Central memory CD4-positive, alpha-beta T cell (primary cell): ENCODE measurements at places on chromosomes 7 and 10.
A peak's percentile ranks its signal among the peaks of the same experiment; 100 is the strongest.

- no peak for DNase-seq
These were observed 25.7 kb upstream of the TRIM56 start for GRCh38 chr7:101059620-101059942.

- no peak for DNase-seq
These were observed 137.2 kb downstream of the NOC3L start for GRCh38 chr10:94225589-94225988.

DNA sequence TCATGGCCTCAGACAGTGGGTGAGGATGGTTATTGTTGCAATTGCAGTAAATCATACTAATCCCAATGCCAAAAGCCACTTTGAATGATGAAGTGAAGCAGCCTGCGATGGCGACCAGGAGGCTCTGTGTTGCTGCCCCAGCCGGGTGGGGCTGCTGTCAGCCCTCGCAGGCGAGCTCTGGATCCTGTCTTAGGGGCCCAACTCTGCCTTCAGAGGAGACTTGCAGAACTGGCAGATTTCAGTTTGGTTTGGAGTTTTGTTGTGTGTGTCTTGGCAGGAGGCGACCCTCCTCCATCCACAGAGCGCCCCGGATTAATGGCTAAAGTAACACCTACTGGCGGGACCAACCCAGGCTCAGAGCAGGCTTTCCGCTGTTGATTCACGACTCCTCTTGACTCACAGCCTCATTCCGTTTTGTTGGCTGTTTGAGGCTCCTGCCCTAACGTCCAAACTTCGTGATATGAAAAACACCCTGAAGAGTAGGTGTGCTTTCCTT lies 67.9 kb upstream of the BMPER start:
- DNase-seq = no peak

DNA sequence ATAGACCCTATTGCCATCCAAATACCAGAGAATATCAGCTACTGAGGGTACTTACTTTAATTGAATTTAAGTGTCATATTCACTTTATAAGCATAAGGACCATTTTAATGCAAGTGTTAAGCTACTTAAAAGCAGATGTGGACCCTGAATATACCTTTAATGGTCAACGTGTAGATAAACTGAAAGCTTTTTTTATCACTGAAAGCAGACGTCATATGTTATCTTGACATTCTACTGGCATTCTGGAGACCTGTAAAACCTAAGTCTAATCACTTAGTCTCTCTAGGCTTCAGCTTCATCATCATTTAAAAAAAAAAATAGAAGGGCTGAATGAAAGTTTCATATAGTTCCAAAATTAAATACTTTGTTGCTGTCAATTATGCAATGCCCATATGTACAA lies 116.5 kb downstream of the ELAPOR2 start:
- no peak for DNase-seq

GRCh38 chr10:75600833-75601232 lies 169.4 kb downstream of the LRMDA start:
- no peak for DNase-seq

GRCh38 chr7:25289518-25289917 lies 61.2 kb upstream of the NPVF start:
- DNase-seq = no peak

- no peak for DNase-seq
These were observed 138.0 kb downstream of the TACC2 start for GRCh38 chr10:122126763-122127659.

- DNase-seq = no peak
These were observed 16.6 kb downstream of the TAS2R40 start for GRCh38 chr7:143238289-143238980.

DNA sequence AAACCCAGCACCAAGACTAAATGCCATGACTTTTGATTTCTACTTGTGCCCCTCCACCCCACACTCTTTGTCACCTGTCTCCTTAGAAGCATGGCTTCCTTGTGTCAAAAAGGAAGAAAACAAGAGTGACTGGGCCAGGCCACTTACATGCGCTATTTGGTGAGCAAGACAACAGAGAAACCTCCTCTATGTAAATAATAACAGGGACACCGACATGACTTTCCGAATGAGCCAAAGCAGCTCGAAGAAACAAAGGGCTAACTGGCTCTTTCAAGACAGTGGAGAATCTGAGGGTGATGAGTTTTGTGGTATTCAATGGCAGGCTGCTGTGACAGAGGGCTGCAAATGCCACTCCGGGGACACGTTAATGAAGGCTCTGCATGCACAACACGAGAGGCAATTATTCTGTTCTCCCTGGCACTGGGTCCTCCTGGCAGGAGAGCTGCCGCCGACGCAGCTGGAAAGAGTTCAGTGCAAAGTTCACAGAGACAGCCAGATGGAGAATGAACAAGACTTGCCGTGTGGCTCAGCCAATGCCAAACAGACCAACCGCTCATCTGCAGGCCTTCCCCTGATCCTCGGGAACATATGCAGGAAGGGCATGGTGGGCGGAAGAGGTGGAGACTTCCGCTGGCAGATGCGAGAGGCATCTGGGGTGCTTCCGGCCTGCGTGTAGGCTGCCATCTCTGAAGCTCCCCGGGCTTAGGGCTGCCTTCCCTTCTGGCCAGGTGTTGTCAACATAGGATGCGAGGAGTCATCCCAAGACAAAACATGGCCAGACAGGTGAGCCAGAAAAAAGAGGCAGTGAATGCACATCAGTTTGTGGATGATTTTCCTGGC lies 59.1 kb upstream of the SMNDC1 start:
- DNase-seq = peak; percentile 42

DNA sequence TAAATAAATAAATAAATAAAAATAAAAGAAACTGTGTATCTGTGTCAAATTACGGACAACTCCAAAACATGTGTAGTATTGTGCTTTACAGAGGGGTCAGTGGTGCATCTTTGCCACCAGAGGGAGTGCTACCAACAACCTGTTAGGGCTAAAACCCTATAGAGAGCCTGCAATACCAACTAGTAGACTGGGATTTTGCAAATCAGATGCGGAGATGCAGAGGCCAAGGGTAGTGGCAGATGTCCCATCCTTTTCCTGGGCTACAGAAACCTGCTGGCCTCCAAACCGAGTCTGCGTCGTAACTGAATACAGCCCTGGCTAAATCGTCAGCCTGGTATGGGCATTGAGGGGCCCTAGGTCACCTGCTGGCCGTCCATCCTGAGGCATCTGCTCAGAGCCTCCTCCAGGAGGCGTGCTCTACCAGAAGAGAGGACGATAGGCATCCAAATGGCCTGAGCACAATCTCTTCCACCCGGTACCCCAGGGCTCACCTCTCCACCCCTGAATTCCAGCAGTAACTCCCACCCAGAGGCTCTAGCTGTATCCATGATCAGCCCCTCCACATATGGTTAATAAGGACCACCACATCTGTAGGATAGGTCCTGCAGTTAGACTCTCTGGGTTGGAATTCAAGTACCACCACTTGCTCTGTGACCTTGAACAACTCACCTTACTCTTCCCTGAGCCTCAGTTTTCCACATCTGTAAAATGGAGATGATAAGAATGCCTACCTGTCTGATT lies 6.2 kb upstream of the RRP12 start:
- DNase-seq = peak; percentile 76

GRCh38 chr10:129483430-129484010 lies 16.5 kb downstream of the MGMT start:
- no peak for DNase-seq

GRCh38 chr10:44865289-44865671 lies 45.9 kb upstream of the TMEM72 start:
- DNase-seq = no peak

DNA sequence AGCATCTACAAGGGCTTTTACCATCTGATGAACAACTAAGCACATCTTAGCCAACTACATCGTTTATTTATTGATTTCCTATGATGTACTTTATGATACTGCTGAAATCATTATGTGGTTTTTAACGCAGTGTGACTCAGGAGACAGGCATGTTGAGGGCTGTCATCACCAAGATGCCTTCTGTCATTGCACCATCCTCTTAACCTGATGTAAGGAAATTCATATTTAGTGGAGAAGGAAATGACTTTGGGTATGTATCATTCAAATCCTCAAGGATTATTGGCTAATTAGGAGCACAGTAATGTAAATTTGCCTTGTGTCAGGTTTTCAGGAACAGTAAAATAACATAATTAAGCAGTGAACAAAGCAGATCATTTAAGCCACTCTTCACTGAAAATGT lies 138.5 kb upstream of the MGMT start:
- no peak for DNase-seq

DNA sequence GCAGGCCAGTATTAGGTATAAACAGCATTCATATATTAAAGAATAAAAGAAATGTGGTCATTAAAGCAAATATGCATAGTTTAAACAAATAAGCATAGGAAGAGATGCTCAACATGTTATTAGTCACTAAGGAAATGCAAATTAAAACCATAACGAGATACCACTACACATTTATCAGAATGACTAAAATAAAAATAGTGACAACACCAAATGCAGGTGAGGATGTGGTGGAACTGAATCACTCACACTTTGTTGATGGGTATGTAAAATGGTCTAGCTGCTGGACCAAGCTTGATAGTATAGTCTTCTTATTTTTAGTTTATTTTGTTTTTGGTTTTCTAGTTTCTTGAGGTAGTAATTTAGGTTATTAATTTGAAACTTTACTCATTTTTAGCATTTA lies 242.9 kb downstream of the HGF start:
- no peak for DNase-seq

DNA sequence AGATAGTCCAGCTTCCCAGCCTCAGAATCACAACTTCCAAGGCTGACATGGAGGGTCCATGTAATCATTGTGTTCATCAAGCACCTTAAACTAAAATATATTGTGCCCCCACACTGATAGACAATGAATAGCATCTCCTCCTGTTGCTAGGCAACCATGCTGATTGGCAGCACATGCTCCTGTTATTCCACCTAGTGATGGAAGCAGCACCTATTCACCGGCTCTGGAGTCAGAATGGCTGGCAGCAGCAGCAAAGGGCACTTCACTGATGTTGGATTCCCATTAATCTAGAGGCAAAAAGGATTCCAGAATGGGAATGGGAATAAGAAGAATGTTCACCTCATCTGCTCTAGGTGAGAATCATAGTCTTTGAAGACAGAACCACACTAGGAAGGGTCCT lies 55.0 kb downstream of the RELN start:
- no peak for DNase-seq

- no peak for DNase-seq
These were observed 43.2 kb downstream of the MCMBP start for GRCh38 chr10:119829429-119829828.

- DNase-seq = no peak
These were observed 50.5 kb upstream of the TRIM8 start for GRCh38 chr10:102593804-102594079.

DNA sequence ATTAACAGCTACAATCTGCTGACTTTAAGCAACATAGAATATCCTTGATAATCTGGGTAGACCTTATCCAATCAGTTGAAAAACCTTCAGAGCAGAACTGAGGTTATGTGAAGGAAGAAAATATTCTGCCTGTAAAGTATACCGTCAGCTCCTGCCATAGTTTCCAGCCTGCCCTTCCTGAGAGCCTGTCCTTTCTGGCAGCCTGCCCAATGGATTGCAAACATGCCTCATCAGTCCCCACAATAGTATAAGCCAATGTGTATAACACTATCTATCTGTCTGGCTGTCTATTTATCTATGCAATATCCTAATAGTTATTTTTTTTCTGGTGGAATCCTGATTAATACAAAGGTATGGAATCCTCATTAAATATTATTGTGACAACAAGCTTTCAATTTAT lies 489.2 kb upstream of the KCND2 start:
- DNase-seq = no peak

GRCh38 chr7:100681491-100682227 lies 8.1 kb downstream of the GNB2 start:
- DNase-seq = no peak
